Activated CD8-positive, alpha-beta memory T cell treated with anti-CD3 and anti-CD28 coated beads for 1 hour (primary cell): ENCODE measurements at places on chromosomes 2 and 18.

DNA sequence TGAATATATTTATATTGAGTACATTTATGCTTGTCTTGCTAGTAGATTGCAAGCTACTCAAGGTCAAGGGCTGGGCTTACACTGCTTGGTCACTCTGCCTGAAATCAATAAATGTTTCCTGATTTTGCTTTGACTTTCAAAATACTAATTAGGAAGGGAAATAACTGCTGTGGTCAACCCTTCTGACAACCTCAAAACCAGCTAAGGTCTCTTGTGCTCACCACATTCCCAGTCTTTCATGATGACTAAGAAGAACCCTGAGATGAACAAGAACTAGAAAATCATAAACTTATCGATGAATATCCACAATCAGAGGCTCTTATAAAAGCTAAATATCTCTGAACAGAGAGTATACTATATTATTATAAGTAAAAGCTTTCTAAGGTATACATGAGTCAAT is 33.3 kb downstream of the ABCB11 start:
- no peak for DNase-seq

DNA sequence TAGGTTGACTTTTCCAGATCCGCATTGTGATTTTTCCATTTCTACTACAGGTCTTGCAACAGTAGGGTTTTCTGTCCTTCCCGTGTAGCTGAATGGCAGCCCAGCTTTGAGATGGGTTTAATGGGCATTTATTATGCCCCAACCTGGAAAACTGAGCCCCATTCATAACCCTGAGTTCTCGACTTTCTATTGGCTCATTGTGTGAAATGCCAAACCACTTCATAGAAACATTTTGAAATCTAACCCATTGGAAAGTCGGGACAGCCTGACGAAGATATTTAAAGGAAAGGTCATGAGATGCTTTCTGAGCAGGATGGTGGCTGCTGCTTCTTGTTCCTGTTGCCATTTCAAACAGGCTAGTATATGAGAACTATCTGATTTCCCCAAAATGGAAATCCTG is 203.5 kb downstream of the ZFP36L2 start:
- DNase-seq, result no peak

GRCh38 chr2:145460112-145460511 is 940.2 kb upstream of the ZEB2 start:
- no peak for DNase-seq

- no peak for DNase-seq
Measured at GRCh38 chr2:147482916-147483669, 361.7 kb upstream of the ACVR2A start.

- DNase-seq, result no peak
Measured at GRCh38 chr2:101408925-101409324, 21.6 kb upstream of the CREG2 start.

GRCh38 chr2:5035057-5035488 is 657.1 kb upstream of the SOX11 start:
- no peak for DNase-seq

GRCh38 chr2:219296631-219297391 is 12.4 kb downstream of the PTPRN start:
- DNase-seq, result no peak

DNA sequence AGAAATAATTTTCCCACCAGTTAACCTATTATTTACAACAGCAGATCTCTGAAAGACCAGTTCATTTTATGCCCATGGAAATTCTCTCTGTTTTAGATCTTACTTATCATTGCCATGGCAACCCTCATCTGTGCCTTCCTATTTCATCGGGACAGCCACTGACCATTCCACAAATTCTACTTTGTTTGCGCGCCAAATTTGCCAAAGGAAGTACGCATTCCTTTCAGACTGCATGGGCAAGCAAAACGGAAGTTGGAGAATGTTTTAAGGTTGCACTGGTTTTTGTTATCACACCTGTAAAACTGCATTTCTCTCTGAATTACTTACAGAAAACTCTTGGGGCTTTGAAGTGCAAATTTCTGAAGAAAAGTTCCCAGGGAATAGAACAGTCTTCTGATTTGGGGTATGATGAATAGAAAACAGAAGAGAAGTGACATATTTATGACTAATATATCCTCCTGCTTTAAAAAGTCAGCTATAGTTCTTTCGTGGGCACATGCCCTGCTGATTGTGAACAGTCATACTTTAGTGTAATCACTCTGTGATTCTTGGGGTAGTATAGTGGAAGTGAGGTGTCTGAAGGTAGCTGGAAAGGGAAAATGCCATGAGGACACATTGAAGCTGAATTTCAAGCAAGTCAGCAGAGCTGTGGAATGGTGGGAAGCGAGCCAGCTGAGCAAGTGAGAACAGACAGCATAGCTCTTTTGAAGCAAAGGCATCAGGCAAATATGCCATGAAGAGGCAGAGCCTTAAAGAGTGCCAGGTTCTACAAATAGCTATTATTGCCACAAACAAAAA is 20.9 kb downstream of the NETO1 start:
- no peak for DNase-seq

GRCh38 chr2:120255986-120256650 is 3.5 kb downstream of the RALB start:
- DNase-seq, result no peak

- DNase-seq, result no peak
Measured at GRCh38 chr2:136208682-136209420, 90.9 kb upstream of the CXCR4 start.

- DNase-seq, result no peak
Measured at GRCh38 chr2:9261231-9261883, 54.7 kb downstream of the ASAP2 start.

- no peak for DNase-seq
Measured at GRCh38 chr18:54845787-54846186, 17.5 kb downstream of the RAB27B start.

- DNase-seq, result no peak
Measured at GRCh38 chr2:8855010-8855409, 17.6 kb upstream of the KIDINS220 start.

DNA sequence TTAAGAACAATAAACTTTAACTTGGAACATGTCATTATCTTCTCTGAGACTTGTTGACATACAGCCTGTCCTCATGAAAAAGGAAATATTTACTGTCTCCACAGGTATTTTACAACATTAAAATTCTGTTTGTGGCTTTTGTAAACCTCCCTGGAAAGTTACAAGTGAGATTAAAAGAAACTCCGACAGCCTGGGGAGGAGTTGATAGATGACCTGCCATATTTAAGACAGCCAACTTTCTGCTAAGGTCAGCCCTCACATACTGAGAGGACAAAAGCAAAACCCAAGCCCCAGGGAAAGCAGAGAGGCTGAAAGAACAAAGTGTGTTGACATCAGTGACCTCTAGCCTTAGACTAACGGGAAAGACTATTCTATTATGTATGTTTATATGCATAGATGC is 350.2 kb downstream of the RIT2 start:
- DNase-seq, result no peak

GRCh38 chr2:177334940-177335543 is 57.5 kb upstream of the AGPS start:
- DNase-seq, result no peak

GRCh38 chr2:187769437-187769836 is 215.2 kb upstream of the TFPI start:
- DNase-seq, result no peak

DNA sequence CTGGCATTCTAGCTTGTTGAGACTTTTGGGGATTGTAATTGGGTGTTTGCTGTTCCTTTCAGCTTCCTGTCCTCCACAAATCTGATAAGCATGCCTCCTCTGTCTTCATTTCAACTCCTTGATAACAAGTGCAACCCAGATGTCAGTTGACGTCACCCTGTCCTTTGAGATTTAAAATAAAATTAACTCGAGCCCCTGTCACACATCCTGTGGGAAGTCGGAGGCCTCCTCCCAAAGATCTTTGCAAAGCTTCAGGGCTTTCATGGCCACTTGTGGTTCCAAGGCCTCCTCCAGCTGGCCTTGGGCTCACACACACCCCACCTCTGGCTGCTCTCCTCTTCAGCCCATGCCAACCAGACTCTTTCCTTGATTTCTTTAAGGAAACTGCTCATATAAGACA is 69.9 kb upstream of the ITGA6 start:
- no peak for DNase-seq

GRCh38 chr2:28631514-28632206 is 120.0 kb upstream of the PPP1CB start:
- DNase-seq, result no peak

DNA sequence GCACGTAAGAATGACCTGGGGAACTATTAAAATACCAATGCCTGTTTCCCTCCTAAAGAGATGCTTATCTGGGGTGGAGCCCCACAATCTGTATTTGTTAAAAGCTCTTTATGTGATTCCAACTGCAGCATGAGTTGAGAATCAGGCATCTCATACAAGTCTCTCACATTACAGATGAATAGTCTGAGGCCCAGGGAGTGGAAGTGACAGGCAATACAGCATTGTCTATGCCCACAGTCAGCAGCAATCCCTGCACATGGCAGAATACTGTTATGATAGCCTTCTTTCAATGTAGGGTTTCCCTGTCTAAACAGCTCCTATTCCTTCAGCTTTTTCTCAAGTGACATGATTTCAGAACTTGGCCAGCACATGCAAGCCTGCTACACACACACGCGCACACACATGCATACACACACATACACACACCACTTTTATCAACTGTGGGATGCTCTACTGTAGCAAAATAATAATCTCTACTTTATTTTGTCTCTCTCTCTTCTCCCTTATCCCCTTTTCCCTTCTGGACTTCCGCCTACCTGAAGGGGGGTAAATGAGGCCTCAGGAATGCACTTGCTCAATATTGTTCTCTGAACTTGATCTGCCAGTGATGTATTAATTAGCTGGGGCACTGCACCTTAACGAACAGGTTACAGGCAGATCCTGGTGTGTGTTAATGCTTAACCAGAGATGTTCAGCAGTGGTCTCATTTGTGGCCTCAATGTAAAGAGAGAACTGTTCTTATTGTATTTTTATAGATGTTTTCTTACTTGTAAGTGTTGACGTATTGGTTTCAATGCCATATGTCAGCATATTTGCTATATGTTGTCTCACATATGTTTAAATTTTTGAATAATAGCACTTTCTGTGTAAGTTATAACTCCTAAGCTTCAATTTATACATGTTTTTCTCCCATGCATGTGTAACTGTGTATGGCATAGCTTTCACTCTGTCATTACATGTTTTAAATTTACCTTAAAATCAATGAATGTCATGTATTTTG is 116.0 kb downstream of the SETBP1 start:
- no peak for DNase-seq

DNA sequence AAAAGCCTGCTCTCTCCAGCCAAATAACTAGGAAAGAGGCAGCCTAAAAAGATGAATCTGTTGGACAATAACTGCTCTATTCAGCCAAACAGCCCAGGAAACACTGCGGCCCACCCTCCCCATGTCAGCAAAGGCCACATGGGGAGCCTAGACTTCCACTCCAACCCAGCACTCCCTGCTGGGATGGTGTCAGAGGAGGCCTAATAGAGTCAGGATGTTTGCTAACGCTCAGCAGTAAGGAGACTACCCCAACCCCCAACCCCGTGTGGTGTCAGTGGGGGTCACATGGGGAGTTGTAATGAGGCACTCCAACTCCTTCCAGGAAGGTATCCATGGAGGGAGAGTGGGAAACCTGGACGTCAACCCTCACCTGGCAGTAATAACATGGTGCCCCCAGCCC is 41.6 kb downstream of the ZBTB7C start:
- DNase-seq, result no peak

- no peak for DNase-seq
Measured at GRCh38 chr18:7729868-7730267, 162.8 kb downstream of the PTPRM start.

DNA sequence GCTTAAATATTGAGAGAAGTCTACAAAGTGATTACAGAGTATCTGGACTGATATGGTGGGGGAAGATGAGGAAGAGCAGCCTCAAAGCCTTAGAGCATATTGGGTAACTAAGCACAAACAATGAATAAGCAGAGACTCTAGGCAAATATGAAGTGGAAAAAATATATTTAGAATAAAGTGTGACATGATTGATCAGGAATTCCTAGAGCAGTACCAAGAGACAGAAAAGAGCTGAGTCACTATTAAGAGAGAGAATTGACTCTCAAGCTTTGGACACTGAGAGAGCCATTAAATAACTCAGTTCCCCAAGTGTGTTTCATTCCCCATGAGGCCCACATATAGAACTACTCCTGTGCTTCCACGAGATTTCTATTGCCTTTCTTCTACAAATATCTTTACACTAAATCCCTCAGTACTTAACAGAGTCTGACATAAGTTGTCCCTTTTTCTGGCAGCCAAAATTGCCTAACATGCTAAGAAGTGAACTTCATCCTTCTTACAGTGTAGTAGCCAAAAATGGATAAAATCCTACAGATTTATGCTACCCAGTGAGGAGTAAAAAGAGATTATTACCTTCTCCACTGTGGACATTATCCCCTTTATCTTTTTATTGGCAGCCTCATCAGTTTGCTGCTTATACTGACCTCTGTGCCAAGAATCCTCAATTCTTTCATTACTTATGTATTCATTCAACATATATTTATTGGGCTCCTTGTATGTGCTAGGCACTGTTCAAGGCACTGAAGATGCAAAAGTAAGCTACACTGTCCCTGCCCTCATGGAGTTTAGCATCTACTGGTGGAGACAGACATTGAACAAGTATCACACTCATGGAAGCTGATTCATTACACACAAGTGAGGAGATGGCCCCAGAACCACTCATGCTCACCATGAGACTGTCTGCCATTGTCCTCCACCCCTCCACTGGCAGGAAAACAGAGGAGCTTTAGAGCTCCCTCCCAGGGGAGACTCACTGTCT is 45.4 kb downstream of the SLC40A1 start:
- no peak for DNase-seq

DNA sequence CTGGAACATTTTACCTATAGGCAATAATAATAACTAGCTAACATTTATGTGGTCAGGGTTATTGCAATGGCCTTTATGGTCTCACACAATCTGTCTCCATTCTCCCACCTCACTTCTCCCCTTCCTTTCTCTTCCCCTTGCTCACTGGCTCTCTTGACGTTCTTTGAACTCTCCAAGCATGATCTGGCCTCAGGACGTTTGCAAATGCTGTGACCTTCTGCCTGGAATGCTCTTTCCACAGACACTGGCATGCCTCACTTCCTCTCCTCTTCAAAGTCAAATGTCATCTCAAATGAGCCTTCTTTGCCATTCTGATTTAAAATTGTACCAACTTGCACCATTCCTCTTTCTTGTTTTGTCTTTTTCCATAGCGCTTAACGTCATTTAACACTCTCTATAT is 25.3 kb upstream of the GCG start:
- DNase-seq, result no peak
